ENCODE measurements at places on chromosomes 5 and 9.

GRCh38 chr9:86649913-86650312 is 295.7 kb upstream of the TUT7 start:
- no peak for DNase-seq

DNA sequence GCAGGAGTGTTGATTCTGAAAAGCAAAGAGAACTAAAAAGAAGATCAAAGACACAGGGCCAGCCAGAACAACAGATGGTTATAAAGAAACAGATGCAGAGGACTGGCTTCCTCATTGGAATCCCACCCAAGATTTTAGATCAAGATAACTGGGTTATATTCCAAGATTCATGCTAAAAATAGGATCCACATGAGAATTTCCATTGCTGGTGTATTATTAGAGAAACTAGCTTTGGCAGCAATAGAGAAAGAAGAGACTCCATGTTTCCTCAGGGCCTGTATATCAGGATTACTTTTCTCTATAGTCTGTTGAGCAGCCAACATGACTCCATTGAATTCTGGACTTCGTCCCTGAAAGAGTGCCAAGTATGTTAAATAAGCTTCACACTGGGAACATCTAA is 367.3 kb downstream of the TUSC1 start:
- no peak for DNase-seq

- no peak for DNase-seq
These were observed 301.6 kb downstream of the ISL1 start for GRCh38 chr5:51684794-51685355.

GRCh38 chr9:137454145-137454596 is 5.0 kb downstream of the NSMF start:
- DNase-seq = peak; percentile 51

DNA sequence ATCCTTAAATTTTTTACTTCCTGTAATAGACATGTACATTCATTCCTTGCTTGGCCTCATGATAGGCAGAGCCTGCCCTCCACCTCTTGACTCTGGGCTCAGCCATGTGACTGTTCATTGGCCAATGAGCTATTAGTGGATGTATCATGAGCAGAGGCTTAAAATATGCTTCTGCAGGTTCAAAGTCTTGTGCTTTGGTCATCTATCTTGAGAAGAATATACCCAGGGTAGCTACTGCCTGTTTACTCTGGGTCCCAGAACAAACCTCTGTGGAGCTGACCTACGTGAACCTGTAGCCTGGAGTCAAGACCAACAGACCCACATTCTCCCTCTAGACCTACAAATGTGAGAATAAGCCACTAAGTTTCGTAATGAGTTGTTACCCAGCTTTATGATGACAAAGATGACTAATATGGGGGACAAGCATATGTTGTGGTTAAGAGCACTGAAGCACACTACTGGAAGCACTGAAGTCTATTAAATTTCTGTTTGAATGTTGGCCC is 244.4 kb downstream of the MAST4 start:
- no peak for DNase-seq

- DNase-seq = no peak
These were observed 61.7 kb upstream of the COL15A1 start for GRCh38 chr9:98881836-98882568.

- DNase-seq = no peak
These were observed 18.8 kb upstream of the ENHO start for GRCh38 chr9:34541540-34541939.

- DNase-seq = no peak
These were observed 17.4 kb upstream of the IL33 start for GRCh38 chr9:6198251-6198650.

GRCh38 chr5:125149527-125149926 is 403.1 kb upstream of the ZNF608 start:
- DNase-seq = no peak

GRCh38 chr5:106768392-106768791 is 902.3 kb downstream of the EFNA5 start:
- DNase-seq = no peak

- DNase-seq = no peak
These were observed 11.3 kb downstream of the PDGFRB start for GRCh38 chr5:150144246-150144801.

GRCh38 chr5:1840071-1840547 is 38.9 kb downstream of the NDUFS6 start:
- no peak for DNase-seq

DNA sequence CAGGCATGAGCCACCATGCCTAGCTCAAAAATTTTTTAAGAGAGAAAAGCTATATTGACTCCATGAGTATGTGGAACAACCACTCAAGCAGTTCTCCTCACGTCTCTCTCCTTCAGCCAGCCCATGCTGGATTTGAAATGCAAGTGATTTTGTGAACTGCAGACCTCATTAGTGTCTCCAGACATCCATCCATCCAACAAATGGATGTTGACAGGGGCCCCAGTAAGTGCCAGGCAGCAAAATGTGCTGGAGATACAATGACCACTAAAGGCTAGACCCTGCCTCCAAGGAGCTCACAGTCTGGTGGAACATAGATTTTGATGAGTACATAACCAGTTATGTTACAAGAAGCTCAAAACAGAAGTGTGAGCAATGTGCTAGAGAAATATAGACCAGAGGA is 37.1 kb upstream of the PPARGC1B start:
- DNase-seq = no peak

GRCh38 chr5:146716636-146717035 is 161.9 kb downstream of the PPP2R2B start:
- no peak for DNase-seq

DNA sequence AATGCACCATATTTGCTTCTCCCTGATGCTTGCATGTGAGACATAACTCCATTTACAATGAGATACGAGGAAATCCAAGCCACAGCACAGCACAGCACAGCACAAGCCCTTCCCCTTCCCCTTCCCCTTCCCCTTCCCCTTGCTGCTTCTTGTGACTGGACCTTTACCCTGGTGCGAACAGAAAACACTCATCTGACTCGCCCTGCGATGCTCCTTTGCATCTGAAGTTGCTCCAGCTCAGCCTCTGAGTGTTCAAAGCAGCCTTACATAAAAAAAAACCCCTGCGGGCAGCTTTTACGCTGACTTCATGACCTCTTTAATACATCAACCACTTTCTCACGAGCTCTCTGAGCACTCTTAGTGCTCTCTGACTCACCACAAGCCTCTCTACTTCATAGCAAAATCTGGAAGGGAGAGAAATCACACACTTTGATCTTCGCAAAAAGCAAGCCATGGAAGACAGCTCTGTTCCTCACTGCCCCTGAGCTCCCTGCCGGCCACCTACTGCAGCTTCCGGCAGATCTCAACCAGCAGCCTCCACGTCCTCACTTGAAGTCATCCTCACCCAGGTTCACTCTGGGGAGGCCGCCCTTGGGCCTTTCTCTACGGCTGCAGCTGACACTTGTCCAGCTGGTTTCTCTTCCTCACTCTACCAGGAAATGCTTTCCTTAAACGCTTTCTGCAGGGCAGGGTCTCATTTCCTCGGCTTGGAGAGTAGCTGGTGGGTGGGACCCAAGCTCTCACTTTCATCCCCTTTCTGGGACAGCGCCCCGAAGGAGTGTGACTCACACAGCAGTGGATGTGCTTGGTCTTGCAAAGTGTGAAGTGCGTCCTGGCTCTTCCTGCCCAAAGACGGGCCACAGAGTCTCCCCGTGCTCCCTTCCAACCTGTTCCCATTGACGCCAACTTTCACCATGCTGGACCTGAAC is 5.3 kb downstream of the SLC34A1 start:
- DNase-seq = peak; percentile 49

DNA sequence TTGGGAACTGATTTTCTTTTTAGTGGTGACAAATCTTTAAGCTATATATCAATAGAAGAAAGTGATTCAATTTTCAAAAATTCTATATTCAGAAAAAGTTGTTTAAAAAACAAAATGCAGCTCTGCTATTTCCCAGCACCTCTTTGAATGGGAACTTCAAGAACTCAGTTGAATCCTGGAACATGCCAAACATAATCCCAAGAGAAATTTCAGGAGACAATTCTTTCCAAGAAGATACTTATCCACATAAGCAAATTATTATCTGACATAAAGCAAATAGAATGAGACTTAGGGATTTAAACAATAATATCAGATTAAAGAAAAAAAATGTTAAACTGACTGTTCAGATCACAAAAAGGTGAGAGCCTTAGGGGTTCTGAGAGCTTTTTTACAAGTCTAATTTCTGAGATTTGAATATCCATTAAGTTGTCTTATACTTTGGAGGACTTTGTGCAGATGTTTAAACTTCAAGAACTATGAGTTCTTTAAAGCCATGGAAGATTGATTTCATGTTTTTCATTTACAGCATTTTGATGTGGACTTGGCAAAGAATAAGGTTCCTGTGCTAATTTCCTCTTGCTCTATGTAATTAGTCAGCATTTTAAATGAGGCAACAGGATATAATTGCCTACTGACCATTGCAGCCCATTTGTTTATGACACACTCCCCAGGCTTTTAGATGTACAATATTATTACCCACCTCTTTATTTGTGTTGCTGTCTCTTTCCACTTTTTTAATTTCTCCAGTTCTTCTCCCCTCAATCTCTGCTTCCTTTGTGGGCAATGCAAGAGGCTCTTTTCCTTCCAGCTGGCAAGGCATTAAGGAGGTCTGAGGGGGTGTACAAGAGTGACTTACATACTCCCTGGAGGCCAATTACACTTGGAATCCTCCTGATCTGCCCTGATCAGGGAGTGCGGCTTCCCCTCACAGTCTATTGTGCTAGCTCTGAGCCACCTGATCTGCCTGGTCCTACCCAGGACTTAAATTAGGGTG is 419.1 kb downstream of the NR2F1-AS1 start:
- no peak for DNase-seq

GRCh38 chr9:84950879-84951811 is 281.6 kb downstream of the NTRK2 start:
- DNase-seq = no peak
